ENCODE measurements at places on chromosomes 2 and 18.

DNA sequence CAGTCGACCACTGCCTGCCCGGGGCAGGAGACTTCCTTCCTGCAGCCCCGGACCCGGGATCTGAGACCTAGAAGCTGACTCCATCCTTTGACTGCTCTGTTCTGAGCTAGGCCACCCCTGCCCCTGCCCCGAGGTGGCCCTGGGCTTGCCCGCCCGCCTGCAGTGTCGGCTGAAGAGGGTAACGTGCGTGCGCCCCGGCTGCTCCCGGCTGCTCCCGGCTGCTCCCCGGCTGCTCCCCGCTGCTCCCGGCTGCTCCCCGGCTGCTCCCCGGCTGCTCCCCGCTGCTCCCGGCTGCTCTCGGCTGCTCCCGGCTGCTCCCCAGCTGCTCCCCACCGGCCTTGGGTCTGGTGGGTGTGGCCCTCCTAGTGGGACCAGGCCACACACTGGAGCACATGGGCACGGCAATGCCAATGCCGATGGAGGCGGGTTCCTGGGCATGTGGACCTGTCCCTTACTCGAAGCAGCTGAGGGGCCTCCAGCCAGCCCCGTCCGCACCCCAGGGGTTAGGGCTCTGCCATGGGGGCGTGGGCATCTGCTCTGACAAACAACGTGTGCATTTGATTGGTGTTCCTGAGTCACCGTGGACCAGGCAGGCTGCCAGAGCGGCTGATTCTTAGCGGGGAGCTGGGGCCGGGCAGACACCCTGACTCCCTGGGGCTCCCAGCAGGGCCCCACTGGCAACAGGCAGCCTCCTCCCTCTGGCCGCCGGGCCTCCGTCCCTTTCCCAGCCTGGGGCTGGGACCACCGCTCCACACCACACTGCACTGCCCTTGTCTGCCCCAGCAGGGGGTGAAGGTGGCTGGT is 2.0 kb upstream of the GAL3ST2 start:
- peak; percentile 27 for DNase-seq

GRCh38 chr2:197915548-197916265 is 111.3 kb downstream of the PLCL1 start:
- DNase-seq = no peak

GRCh38 chr2:8611246-8611645 is 70.6 kb upstream of the ID2 start:
- no peak for DNase-seq

DNA sequence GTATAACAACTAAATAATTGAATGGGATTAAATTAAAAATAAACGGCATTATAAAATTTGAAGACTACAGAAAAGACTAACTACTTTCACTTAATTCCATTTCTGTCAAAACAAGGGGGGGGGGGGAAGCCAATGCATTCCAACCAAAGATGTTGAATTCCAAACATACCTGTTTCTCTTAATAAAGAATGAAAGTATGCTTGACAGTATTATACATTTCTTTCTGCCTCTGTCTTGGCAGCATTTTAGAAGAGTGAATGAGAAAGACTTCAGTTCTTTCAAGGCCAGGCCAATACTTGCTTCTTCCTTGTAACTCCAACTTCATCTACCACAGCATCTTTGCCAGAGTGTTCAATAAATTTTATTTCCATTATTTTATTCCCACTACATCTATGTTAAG is 65.9 kb downstream of the PDE11A start:
- DNase-seq = no peak

DNA sequence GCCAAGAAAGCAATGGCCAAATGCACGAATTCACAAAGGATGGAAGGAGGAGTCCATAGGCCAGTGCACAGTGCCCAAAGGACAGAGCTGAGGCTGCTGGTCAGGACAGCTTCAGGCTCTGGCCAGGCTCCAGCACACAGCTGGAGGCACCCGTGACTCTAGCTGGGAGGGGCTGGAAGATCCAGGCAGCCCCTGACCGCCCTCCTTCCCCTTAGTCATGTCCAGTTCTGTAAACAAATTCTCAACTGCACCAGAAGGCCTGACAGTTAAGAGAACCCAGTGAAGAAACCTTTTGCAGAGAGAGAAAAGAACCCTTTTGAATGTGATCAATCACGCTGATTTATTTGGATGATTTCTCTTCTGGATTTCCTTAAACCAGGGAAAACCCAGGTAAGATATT is 7.7 kb upstream of the YWHAQ start:
- DNase-seq = no peak

GRCh38 chr2:206800506-206801417 is 35.4 kb downstream of the FASTKD2 start:
- peak; percentile 26 for DNase-seq

Measured in GM13977 (cell line).